HAP-1 (cell line): ENCODE measurements at places on chromosomes 1 and 21.

- DNase-seq, result no peak
Observed at GRCh38 chr1:33128781-33129180, 47.8 kb downstream of the AZIN2 start.

GRCh38 chr1:77010937-77011336 lies 143.7 kb downstream of the ST6GALNAC5 start:
- DNase-seq, result no peak

- peak; percentile 72 for DNase-seq
Observed at GRCh38 chr1:7616076-7616832, 154.8 kb upstream of the VAMP3 start.

DNA sequence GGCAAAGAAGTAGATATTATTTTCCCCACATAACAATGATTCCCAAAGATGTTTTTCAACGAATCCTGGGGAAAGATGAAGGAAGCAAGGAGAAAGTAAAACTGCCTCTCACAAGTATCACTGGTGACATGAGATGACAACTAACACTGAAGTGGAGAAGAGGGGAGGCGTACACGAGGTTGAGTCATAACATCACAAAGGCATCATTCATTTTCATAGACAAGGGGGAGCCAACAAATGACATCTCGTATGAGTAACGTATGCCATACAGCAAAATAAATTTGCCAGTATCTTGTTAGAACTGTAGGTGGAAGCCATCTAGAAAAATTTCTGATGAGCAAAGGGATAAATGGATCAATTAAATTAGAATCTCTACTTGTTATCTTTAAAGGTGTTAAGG lies 56.6 kb downstream of the ATP1B1 start:
- no peak for DNase-seq

DNA sequence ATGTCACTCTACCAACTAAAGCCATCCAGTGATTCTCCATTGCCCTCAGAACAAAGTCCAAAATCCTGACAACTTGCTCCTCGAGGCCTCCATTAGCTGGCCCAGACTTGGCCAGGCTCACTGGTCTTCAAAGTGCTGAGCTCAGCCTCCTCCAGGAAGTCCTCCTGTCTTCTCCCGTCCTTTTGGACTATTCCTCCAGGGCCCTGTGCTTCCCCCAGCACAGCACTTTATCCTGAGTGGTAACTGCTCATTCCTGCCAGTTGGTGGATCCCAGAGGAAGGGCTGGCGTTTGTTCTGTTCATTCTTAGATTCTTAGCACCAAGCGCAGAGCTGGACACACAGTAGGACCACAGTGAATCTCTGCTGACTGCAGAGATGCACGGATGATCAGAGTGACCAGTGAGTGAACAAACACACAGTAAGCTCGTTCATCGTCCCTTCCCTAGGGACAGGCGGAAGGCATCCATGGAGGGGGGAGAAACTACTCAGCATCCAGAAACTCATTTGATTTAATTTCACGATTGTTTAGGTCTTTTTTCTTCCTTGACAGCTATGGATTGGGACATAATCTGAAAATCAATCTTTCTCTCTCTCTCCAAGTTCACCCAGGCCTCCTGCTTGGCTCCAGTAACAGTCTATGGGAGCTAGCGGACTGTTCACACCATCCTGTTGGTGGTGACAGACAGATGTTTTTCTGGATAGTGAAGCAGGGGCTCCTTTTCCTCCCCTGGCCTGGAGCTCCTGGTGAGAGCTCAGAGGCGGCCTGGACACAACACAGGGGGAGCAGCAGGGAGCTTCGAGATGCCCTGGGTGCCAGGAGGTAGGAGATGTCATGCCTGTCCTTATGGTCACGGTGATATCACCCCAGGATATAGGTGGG lies 180.2 kb downstream of the PTPRU start:
- no peak for DNase-seq

DNA sequence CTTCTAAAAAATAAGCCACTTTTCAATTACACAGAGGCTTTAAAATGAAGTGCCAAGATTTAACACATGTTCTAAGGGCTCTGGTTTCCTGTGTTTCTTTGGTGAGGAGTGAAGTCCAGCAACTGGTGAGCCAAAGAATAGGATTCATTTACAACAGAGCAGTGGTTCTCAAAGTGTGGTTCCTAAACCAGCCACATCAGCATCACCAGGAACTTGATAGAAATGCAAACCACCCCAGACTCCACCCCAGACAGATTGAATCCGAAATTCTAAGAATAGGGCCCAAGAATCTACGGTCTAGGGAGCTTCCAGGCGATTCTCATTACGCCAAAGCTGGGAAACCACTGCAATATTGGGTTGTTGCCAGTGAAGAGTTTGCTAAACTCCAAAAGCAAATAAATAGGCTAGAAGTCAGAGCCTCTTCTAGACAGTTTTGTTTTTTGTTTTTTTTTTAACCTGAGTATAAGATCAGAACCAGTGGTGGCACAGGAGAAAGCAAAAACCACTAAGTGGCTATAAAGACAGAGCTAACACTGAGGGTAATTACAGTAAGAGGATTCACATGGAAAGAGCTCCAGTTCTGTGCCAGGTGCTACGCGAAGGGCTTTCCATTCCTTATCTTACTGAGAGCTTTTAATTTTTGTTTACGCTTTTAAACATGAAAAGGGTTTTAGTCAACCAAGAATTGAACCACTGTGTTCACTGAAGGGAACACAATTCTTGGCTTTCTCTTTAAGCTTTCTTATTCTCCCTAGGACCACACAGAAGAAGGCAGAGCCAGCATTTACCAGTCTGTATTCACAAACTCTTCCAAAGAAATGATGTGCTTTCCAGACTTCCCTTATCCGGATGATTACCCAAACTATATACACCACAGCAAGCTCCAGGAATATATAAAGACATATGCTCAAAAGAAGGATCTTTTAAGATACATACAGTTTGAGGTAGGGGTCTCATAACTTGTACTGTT lies 42.4 kb upstream of the FMO2 start:
- no peak for DNase-seq
